ENCODE measurements at places on chromosomes 5 and 9. TPM values are rescaled to one million over a fixed set of nuclear protein-coding genes. Genes with fewer than 3 reads are reported as not detected.

FGF10 gene
- not detected for polyA plus RNA-seq

CAMK2A gene
- polyA plus RNA-seq: not detected

C5 gene
- polyA plus RNA-seq: 0.79 TPM

KLHL3 gene
- 7.5 TPM for polyA plus RNA-seq

NOXA1 gene
- polyA plus RNA-seq: 0.40 TPM
